ENCODE measurements at places on chromosomes 5 and 9.
A peak's percentile ranks its signal among the peaks of the same experiment; 100 is the strongest.

DNA sequence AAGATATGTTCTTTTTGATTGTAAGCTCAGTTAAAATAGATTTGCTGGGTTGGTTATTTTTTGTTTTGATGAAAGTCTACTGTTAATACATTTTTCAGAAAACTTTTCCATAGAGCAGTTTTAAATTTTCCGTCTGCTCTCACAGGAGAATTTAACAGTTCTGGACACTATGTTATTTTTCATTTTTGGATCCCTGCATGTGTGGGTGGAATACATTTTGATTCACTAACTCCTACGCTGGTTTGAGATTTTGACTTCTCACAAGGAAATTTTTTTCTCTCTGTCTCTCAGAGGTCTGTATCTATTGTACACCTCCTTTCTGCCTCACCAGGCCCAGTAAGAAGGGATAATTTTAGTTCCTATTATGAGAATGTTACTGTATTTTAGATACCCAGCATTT, 502.4 kb downstream of the CDH10 start:
- no peak for DNase-seq

DNA sequence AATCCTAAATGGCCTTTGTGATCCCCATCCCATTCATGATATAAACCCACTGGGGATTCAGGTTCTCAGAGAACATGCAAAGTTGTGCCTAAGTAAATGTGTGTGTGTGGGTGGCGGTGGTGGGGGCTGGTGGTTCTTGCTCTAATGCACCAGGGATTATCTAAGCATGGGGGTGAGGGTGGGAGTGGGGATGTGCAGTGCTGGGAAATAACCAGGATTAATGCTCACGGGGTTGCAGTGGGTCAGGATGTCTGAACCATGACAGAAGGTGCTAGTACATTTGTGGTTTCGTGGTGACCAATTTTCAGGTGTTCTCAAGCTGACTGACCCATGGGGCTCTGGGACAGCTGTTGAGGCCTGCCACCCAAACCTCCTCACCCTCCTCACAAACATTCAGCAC, 101.0 kb downstream of the ZNF608 start:
- no peak for DNase-seq

DNA sequence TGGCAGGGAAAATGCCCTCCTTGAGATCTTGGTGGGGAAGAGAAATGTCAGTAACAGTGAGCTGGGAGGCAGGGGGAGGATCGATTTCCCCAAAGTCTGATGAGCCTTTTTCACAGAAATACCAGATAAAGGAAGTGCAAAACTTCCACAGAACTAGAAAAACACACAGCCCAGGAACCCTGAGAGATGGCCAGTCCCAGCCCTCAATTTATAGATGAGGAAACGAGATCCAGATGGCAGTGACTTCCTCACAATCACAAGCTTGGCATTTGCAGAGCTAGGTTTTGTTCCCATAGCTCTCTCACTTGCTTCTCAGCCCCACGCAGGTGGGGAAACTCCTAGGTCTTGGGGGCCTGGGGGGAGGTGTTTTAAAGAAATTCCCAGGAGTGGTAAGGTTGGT, 3.8 kb upstream of the GGTA1 start:
- no peak for DNase-seq

DNA sequence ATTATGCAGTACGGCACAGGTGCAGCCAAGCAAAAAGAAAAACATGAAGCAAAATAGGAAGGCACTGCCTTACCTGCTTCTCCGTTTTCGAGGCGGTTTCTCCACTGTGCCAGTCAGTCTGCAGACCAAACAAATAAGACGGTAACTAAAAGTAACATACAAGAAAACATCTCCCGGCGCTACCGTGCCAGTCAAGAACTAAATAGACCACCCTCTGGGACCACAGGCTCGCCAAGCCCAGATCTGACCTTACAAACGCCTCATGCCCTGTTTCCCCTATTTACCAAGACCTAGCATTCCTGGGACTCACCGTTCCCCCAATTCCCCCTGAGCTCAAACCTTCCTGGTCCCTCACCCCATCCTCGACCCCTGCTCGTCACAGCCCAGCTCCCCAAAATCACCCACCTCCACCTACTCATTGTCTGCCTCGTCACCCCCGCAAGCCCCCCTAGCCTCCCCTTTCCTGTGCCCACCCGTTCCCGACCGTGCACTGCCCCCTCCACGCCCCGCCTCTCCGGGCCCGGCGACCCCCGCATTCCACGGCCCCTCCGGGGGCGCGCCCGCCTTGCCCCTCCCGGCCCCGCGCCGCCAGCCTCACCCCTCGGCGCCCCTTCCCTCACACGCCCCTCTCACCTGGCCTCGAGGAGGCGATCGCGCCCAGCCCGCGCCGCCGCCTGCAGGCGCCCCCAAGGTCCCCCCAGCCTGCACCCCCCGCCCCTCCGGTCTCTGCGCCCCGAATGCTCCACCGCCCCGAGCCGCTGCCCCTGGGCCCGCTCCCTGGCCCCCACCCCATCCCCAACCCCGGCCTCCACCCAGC, 560 bp downstream of the SCAI start:
- no peak for DNase-seq

DNA sequence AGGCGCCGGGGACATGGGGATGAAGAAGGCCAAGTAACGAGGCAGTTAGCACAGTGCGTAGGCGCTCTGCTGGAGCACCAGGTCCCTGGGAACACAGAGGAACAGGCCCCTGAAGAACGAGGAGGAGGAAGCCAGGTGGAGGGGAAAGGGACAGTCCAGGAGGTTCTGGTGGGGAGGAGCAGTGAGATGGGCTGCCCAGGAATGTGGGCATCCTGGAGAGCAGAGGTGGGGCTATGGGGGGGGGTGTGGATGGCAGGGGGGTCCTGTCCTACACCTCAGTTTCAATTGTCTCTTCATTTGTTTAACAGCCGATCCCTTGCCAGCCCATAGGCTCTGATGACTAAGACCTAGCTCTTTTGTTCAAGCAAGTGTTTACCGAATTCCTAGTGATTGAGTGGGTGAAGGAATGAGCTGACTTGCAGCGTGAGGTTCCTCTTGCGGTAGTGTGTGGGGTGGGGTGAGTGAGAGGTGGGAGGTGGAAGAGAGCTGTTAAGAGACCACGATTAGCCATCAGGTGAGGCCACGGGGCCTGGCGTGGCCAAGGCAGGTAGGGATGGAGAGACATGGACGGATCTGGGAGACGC, 8.4 kb upstream of the PHYHD1 start:
- DNase-seq = no peak

DNA sequence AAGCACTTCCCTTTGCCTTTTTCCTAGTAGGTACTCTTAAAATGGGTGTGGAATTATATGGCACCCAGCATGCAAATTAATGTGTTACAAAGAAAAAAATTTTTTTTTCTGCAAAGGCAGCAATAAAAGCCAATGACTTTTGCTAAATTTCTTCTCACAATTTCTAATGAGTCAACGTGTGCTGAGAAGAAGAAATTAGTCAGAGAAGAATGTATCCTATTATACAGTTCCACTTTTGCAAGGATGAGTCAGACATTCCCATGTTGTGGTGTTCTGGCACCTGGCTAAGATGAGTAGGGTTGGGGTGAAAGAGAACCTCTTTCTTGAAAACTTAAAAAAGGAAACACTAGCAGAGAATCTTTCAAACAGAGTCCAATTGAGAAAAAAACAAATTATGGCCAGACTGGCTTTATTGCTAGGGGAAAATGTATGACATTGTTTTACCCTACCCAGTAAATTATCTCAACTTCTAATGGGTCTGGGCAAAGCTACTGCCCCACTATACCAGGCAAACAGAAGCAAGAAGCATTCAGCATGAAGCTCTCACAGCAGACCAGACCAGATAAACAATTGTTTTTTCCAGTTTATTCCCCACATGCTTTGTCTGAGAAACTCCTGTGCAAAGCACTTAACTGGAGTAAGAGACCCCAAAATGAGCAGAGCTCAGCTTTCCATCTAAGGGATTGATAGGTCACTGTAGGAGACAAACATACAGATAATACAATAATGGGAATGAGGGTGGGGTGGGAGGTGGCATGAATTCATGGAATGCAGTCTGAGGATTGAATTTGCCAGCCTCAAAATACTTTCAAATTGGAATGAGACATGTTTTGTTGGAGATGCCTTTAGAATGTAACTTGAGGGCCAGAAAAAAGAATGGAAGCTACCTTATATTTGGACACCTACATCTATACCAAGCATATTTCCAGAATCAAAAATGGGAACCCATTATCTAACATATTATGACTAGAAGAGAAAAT, 220.8 kb upstream of the RFX3 start:
- DNase-seq = no peak

- no peak for DNase-seq
Measured at GRCh38 chr9:68685770-68686169, 19.3 kb upstream of the PIP5K1B start.

- DNase-seq = peak; percentile 21
Measured at GRCh38 chr9:115845648-115846312, 307.8 kb upstream of the PAPPA start.

GRCh38 chr5:149162401-149163084, 21.2 kb downstream of the ABLIM3 start:
- no peak for DNase-seq

GRCh38 chr9:132163876-132164603, 2.2 kb downstream of the NTNG2 start:
- DNase-seq = no peak

GRCh38 chr5:35371951-35372426, 141.7 kb upstream of the PRLR start:
- DNase-seq = peak; percentile 47

DNA sequence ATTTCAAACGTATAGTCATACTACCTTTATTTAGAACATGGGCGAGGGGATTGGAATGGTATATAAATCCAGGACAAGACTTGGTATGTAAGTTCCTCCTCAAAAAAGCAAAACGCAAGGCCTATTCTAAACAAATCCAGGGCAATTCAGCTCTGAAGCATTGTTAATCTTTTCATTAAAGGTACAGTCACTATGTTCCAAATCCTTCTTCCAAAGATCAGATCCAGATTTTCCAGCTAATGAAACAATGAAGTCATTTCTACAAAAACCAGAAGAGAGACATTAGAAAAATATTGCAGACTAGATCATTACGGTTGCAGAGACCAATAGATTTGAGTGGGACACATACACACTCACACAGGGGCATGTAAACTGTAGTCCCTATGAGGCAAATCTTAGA, 116.1 kb upstream of the BNC2 start:
- DNase-seq = no peak

DNA sequence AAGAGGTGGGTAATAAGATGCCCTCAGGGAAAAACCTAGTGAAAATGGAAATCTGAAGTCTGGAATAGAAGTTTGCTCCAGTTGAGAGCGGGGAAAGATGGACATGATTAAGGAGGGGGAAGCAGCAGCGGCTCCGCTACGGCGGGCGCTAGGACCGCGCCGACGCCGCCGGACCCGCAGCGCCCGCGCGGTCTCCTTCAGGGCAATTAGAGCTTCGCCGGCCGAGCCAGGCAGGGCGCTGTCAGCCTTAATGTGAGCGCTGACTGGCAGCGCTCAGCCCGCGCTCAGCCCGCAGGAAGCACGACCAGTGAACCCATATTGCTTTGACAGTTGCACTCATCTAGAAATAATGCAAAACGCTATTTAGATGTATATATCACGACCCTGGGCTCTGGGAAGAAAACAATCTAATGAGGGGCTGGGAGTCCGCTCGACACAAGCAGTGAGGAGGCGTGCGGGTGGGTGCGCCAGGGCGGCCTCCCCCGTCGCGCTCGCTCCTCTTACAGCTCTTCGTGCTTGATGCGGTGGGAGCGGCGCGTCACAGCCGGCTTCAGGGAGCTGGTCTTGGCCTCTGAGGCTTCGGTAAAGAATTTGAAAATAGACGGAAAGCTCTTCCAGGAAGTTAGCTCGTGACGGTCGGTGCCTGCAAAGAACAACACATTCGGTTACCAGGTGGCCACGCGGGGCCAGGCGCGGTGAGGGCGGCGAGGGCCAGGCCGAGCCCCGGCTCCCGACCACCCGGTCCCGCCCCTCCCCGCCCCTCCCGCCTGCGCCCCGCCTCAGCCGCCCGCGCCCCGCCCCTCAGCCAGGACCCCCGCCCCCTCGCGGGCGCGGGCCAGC, 37.7 kb downstream of the NR2F1 start:
- peak; percentile 68 for DNase-seq

DNA sequence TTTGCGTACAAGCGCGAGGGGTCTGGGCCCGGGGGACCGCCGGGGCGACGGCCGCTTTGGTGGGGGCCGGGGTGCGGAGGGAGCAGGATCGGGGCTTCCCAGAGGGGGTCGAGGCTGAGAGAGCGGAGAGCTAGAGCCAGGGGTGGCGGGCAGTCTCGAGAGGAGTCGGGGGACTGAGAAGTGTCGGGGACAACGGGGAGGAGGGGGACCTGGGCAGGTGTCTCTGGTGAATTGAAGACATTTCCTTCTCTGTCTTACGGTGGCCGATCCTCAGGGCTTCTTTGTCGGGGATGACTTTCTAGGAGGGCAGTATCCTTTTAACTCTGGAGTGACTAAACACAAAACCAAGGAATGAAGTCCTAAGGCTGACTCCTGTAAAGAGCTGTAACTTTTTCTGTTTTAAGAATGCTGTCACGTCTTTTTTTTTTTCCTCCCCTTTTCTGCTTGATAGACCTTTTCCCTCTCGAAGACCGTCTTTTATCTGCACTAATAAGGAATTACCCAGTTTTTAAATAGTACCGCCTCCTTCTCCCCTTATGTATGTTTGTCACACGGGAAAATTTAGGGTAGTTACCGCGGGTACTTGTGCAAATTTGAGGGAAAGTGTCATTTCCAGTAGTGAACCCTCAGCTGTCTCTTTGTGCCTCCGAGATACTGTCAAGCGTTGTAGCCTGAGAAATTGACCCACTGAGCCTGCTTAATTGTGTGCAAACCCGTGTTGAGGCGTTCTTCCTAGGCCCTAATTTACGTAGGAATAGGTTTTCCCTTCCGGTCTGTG, 822 bp downstream of the DENND4C start:
- DNase-seq = no peak

DNA sequence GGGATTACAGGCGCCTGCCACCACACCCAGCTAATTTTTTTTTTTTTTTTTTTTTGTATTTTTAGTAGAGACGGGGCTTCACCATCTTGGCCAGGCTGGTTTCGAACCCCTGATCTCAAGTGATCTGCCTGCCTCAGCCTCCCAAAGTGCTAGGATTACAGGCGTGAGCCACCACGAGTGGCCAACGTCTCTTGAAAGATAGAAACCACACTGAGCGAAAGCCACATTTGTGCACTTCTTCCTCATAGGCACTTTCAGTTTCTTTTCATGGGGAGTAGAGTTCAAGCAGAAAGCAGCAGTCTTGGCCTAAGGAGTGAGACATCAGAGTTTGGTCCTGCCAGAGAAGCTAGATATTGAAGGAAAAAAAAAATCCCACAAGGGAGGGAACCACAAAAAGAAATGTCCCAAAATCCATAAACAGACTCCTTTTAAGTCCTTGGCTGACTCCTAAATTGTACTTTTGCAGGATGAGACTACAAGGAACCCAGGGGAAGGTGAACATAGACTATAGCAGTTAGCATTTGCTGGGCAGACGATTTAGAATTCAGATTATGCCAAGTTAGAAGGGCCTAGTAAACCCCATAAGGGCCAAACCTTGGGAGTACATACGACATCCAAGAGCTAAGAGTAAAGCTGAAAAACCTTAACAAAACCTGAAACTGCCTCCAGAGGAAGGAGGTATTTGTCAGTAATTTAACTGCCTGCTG, 43.9 kb upstream of the GLIPR2 start:
- no peak for DNase-seq

- DNase-seq = peak; percentile 29
Measured at GRCh38 chr9:21317956-21318923, 13.1 kb upstream of the IFNA5 start.
